Myocyte (in vitro differentiated cells): ENCODE measurements at places on chromosomes 16 and 17. TPM values are rescaled to one million over a fixed set of nuclear protein-coding genes. Genes with fewer than 3 reads are reported as not detected.

DNA sequence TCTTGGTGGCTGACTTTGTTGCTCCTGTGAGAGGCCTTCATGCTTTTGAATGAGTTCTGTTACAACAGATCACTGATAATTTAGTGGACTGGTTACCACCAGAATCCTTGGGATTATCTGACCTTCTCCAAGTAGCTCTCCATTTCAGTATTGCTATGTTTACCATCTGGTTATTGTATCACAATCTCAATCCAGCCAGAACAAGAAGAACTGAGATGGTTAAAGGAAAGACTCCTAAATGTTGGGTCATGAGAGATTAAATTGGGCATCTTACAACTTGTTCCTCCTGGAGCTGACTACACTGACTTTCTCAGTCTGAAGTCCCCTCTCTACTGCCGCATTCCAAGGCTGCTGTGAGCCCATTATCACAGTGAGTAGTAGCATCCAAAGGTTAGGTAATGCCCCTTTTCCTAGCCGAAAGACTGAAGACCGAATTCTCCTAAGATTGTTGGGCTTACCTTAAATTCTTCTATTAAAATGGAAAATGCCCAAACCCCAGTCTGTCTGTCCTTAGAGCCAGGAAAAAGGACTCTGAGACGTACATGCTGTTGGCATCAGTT is 181.7 kb upstream of the TBX2 start:
- DNase-seq = no peak

DNA sequence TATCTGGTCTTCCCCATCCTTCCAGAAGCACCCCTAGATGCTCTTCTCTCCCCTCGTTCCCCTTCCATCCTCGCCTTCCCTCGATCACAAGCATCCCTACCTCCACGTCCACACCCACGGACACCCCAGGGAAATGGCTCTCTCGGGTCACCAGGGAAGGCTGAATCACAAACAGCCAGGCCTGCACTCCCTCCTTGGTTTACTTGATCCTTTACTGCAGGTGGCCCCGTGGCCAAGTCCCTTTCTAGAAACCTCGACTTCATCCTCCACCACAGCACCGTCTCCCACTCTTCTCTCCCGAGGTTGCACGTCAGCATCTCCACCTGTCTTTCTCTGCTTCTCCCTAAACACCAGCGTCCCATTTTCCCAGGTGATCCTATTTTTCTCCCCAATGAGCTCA is 6.5 kb upstream of the RBFOX3 start:
- DNase-seq = no peak

GRCh38 chr17:4333041-4333440 is 33.4 kb downstream of the UBE2G1 start:
- no peak for DNase-seq

DNA sequence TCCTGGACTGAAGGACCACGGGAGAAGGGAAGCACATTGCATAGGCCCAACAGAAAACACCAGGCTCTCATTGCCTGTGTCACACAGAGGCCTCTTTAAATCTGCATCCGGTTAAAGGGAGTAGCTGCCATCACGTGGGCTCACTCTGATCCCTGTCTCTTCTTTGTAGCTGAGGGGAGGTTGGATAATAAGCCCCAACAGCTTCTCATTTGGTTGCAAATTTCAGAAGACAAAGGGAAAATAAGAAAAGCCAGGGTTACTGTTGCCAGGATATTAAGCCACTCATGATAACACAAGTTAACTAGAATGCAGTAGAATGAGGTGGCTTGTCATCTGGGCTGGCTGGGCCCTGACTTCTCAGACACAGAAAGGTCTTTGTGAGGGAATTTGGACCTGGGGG is 325.1 kb upstream of the ERCC4 start:
- DNase-seq = no peak

DNA sequence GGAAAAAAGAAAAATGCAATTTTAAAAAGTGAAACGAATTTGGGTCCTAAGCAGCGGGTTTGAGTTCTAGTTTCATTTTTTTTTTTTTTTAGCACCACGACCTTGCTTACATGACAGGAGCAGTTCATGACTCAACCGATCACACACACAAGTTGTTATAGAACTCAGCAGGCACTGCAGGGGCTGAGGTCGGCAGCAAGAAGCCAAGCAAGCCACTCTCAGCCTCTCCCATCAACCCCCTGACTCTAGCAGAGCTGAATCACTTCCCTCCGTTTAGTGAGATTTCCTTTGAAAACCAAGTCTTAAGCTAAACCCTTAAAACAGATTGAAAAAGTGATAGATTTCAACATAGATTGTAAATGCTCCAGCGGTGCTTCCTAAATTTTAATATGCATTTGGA is 520.8 kb downstream of the HAPSTR1 start:
- DNase-seq = no peak

DNA sequence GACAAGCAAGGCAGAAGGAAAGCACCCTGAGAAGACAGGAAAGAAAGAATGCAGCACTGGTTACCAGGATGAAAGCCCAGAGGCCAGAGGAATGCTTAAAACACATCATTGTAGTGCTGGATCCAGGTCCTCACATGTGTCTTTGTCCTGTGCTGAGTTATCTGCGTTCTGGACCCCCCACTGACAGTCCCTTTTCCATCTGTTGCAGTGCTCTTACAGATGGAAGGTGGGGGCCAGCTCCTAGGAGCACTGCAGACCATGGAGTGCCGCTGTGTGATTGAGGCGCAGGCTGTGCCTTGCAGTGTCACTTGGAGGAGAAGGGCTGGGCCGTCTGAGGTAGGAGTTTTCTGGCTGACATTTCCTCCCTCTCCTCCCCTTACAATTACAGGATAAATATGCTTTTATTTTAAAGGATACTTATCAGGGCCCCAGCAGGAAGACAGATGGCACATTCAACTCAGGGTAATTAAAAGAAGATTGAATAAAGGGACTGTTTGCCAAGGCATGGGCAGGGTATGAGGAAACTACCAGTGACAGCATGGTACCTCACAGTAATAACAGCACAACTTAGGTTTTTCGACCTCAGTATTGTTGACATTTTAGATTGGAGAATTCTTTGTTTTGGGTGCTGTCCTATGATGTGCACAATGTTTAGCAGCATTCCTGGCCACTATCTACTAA is 3.0 kb downstream of the EME1 start:
- DNase-seq = no peak

DNA sequence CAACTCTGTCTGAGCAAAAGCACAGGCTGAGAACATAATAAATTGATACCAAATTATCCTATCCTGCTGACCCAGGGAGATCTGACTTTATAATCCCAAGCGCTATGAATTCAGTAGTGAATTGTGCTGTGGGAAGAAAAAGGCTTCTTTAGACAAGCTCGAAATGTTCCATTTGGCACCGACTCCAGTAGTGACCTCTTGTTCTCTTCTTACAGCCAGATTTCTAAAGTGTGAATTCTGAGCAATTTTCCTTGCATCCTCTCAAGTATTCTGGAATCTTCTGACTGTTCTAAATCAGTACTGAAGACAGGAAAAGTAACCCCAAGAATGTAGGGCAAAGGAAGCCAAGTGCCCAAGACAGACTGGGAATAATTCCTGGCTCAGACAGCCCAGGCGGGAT is 58.2 kb downstream of the CDYL2 start:
- DNase-seq = no peak

- no peak for DNase-seq
These were observed 4.8 kb downstream of the TMEM170A start for GRCh38 chr16:75459691-75460090.

DNA sequence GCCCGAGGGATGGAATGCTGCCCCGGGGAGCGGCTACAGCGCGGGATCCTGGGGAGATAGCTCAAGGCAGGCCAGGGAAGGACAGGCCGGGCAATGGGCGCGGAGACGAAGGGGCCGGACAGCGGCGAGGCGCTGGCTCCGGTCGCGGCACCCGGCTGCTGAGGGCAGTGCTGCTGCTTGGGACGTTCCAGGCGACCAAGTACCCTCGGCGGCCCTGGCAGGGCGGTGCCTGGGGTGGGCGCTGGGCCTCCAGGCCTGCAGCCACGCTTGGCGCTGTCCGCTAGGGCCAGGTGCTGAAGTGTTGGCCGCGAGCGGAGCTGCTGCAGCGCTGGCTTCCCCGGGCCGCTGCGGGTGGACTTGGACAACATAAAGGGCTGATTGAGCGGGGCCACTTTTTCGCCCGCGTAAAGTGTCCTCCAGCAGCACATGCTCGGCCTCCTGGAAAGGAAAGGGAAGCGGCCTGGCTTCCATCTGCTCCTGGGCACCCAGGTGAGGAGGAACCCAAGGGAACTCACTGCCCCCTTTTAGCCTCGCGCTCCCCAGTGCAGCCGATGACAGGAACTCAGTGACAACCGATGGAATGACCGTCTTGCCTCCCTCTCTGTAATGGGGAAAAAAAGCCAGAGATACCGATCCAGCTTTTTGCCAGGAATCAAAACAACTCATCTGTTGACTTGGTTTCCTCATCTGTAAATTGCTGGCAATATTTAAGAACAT is 23.7 kb downstream of the CLEC3A start:
- DNase-seq = peak; percentile 22

- no peak for DNase-seq
These were observed 277.5 kb upstream of the MYOCD start for GRCh38 chr17:12388226-12388625.

- DNase-seq = peak; percentile 12
These were observed 2.9 kb downstream of the GNAO1 start for GRCh38 chr16:56193951-56194726.

DNA sequence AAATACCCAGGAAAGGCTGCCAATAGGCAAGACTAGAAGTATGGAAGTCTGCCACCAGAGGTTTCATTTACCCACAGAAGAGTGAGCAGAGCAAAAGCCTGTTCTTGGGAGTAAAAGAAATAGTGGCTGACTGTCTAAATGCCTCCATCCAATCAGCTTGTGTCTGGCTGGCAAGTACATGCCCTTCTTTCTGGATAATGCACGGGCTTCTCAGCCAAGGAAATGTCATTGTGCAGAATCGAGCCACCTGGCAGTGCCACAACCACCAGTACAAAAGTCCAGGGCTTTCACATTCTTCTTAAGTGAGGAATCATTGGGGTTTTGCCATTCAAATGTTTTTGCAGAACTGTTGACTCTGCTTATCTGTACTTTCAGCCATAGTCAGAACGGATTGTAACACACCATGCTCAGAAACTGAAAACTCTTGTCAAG is 10.1 kb upstream of the ERCC4 start:
- peak; percentile 86 for DNase-seq

DNA sequence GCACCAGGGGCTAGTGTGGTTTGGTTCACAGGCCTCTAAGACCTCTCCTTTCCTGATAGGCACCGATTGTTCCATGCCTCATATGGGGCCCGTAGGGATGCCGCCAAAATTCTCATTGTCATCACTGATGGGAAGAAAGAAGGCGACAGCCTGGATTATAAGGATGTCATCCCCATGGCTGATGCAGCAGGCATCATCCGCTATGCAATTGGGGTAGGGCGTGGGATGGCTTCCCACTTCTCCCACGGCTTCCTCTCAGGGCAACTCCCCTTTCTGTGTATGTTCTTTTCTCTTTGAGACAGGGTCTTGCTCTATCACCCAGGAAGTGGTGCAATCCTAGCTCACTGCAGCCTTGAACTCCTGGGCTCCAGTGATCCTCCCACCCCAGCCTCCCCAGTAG is 5.3 kb downstream of the ITGAX start:
- no peak for DNase-seq

DNA sequence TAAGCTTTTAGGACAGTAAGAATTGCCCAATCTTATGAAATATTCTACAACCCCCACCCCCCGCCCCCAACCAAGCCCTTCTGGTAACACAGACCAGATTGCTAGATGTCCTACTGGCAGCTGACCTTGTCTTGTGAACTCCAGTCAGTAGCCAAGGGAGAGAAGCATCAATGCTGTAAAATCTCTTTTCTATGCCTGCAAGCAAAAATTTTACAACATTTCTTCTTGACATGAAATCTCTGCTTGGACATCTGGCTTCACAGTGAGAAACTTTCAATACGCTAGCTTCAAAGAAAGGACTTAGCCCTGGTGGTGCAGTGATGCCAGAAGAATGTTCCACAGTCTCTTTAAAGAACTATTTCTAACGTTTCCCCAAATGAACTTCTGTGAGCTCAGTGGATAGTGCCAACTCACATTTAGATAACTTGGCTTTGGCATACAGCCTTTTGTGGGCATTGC is 169.3 kb upstream of the AXIN2 start:
- no peak for DNase-seq

DNA sequence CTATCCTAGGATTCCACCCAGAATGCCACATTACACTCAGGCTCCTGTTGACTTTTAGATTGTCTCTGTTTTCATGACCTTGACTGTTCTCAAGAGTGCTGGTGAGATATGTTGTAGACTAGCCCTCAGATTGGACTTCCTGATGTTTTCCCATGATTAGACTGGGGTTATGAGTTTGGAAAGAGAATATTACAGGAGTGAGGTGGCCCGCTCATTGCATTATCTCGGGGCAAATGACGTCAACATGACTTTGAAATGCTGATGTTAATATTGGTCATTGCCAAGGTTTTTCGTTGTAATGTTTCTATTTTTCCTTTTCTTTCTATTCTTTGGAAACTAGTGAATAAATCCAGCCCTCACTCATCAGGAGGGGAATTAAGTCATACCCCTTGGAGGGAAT is 355.7 kb upstream of the MON1B start:
- DNase-seq = no peak

DNA sequence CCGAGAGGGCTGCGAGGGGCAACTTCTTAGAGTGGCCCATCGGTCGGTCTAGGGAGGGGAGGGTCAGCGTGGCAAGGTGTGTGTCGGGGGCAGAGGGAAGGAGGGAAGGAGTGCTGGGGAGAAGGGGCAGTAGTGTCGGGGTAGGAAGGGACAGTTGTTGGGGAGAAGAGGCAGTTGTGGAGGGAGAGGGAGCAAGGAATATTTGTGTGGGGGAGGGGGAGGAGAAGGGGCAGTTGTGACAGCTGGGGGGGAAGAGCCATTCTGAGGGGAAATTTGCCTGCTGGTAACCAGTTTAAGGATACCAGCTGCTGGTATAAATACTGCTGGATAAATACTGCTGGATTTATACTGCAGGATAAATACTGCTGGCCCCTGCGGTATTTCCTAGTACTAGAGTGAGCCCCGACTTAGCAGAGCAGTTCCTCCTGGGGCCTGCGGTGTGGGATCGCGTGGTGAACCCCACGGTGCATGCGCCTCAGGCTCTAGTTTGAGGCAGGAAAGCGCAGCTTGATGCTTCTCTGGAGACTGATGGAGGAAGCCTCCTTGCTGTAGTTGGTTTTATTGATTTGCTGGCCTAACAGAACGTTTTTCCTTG is 309 bp downstream of the DNAH2 start:
- no peak for DNase-seq

The CRHR1 gene
- 0.36 TPM in 1 of 2 replicates, not detected in the other for total RNA-seq

The HAS3 gene
- total RNA-seq = 0.08 TPM in 1 of 2 replicates, not detected in the other

The TP53TG3C gene
- total RNA-seq = not detected in 2 replicates

The CES5A gene
- total RNA-seq = not detected in 2 replicates
